Left ventricle myocardium superior (tissue), 1 donor: ENCODE measurements at places on chromosomes 11 and 22. TPM values are rescaled to one million over a fixed set of nuclear protein-coding genes. Genes with fewer than 3 reads are reported as not detected.

DNA sequence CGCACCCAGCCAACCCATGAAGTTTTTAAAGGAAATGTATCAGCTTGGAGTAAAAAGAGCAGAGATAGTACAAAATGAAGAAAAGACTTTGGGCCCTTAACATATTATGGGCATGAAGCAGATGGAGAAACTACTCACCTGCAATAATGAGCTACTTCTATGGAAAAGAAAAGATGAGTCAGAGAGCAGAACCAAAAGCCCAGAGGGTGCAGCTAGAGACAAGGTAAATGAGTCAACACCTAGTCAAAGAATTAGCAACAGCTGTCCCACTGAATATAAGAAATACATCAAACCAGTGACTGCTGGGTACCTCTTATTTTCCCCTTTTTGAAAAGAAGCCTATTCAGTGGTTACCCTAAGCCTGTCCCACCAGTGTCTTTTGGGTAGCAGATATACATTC, 61.8 kb downstream of the RPL27A start:
- no peak for DNase-seq

DNA sequence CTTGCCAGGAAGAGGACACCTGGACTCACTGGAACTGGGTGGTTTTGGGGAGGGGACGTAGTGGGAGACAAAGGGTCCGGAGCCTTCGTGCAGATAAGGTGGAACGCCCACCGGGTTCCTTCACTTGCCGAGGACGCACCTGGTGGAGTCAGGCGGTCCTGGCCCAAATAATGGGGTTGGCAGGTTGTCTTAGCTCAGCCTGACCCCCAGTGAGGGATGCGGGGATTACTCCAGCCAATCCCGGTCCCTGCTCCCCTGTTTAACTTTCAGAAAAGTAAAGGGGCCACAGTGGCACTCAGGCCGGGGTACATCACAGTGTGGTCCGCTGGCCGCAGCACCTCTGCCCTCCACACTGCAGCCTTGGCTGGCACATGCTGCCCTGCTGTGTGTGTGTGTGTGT, 18.0 kb downstream of the A4GALT start:
- no peak for DNase-seq

Gene TEAD1
- 127 TPM for total RNA-seq

Gene TRIM22
- total RNA-seq: 19.2 TPM

DNA sequence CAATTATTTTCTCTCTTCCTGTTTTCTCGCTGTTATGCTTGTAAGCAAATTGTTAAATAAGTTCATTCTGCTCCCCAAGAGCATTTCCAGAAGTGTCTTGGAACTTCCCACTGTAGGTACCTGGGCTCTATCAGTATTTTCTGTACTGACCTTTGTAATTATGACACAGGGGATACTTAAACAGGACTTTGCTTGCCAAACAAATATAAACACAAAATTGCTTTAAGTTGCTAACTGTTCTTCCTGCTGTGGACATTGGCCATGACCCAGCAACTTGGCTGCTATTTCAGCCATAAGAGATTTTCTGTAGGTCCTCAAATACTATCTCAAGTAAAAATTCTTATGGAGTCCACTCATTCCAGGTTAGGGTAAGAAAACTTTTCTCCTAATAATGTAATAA, 30.1 kb downstream of the SYT9 start:
- DNase-seq: no peak

GRCh38 chr11:833114-833791, 501 bp downstream of the CD151 start:
- peak; percentile 81 for DNase-seq

Gene PRR33
- 4.4 TPM for total RNA-seq

Gene FGF3
- not detected for total RNA-seq

DNA sequence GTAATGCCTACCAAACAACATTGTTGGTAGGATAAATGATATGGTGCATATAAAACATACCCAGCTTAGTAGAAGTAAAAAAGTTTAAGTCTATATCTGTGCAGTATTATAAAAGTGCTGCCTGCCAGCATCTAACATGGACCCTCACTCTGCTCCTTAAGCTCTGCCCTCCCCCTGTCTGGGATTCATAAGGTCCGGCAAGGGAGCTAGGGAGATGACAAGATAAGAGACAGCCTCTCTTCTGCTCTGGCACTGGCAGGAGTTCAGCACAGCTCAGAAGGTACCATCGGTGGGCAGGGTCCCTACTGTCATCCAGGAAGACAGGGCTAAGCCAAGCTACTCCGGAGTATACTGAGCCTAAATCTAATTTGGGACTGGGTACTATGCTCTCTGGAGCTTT, 42.8 kb downstream of the TRIM66 start:
- DNase-seq: no peak

DNA sequence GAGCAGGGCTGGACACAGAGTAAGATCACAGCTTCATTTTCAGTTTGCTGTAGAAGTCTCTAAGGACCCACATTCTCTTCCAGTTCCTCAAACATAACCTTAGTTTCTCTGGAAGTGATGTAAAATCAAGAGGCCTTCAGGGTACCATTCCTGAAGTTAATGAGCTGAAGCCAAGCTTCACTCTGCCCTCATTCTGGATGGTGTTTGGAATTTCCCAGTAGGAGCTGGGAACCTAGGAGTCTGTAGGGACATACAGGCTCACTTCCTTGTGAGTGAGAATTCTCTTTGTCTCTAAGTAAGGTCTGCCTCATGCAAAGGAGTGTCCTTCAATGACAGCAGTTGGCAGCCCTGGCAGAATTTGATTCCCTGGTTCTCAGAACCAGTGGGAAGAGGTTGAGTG, 142.4 kb upstream of the NARS2 start:
- no peak for DNase-seq

Gene MFNG
- 13.9 TPM for total RNA-seq

Gene CATSPERZ
- not detected for total RNA-seq

- DNase-seq: no peak
Observed at GRCh38 chr11:95993438-95994298, 69.8 kb upstream of the MTMR2 start.

DNA sequence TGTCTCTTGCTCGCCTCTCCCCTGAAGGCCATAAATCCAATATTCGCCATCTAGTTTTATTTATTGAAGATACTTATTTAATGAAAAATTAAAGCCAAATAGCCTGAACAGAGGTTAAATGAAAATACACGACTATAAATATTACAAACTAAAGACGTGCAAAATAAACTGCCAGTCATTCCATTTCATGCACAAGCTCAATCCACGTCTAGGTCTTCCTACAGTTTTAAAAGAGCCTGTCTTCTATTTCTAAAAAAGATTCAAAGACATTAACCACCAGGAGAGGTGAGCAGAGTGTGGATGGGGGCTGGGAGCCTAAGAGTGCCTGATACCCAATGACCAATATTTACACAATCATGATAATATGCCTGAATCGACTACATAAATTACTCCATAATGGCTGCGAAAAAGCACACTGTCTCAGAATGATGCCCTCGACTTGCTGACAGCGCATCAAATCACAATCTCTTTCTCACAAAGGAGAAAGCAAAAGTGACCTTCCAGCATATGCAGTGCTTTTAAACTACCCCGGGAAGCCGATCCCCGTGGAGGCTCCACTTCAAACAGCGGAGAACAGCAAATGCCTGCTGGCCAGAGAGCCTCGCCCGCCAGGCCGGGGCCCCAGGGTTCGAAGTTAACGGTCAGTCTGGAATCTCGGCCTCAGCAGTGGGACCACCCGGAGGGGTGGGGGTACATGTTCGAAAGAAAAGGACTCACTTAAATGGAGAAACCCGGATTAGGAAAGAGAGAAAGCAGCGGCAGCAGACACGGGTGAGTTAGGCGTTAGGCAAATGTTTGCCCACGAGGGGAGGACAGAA, 1.7 kb downstream of the FCHSD2 start:
- DNase-seq: peak; percentile 60

- DNase-seq: no peak
Observed at GRCh38 chr22:34814260-34815025, 251.5 kb upstream of the ISX start.

GRCh38 chr22:25223269-25223850, 3.9 kb downstream of the CRYBB2 start:
- DNase-seq: no peak

- DNase-seq: no peak
Observed at GRCh38 chr11:17954395-17955252, 58.2 kb downstream of the SERGEF start.

DNA sequence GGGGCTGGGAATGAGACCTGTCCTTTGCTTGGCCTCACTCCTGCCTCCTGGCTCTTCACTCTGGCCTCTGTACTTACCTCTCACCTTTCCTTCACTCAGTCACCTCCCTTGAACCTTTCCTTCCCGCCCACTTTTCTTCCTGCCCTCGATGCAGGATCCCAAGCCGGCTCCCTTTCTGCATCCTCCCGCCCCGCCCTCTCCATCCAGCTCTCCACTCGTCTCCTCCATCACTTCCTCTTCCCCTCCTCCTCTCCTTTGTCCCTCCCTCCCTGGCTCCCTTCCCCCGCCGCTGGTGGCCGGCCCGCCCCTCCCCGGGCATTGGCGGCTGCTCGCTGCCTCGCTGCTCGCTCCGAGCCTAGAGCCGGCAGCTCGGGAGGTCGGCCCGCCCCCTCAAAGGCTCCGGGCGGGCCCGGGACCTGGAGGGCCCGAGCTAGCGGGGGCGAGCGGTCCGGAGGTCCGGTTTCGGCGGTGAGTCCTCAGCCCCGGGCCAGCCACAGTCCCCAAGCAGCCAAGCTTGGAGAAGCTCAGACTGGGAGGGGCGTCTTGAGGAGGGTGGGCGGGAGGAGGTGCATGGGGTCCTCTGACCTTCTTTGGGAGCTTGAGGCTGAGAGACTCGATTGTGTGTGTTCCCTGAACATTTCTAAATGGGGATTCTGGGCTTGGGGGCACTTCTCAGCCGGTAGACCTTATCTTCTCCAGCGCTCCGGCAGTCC, 13.8 kb downstream of the PHLDB1 start:
- DNase-seq: peak; percentile 92

Gene LDLRAD3
- 1.6 TPM for total RNA-seq
